ENCODE measurements at places on chromosomes 16 and 17.

GRCh38 chr16:89407925-89408300 is 82.4 kb downstream of the ANKRD11 start:
- DNase-seq: no peak

- DNase-seq: no peak
Measured at GRCh38 chr16:4976611-4977145, 18.5 kb downstream of the SEC14L5 start.

GRCh38 chr16:50153596-50154419 is 702 bp downstream of the TENT4B start:
- DNase-seq: no peak

- DNase-seq: no peak
Measured at GRCh38 chr17:56314026-56314425, 160.8 kb downstream of the ANKFN1 start.

- DNase-seq: no peak
Measured at GRCh38 chr16:71846431-71846830, 655 bp downstream of the ATXN1L start.

- no peak for DNase-seq
Measured at GRCh38 chr17:39598630-39599003, 9.1 kb downstream of the NEUROD2 start.

DNA sequence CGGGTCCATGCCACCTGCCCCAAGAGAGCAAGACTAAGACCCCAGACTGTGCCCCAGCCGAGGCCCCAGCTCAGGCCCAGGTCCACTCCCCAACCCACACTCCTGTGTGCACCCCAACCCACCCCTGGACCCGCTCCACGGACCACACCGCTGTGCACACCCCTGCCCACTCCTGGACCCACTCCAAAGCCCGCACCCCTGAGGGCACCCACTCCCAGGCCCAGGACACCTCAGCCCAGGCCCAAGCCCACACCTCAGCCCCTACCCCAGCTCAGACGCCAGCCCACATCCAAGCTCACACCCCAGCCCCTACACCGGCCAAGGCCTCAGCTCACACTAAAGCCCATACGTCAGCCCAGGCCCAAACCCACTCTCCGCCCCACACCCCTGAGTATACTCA is 1.1 kb downstream of the SPEM3 start:
- no peak for DNase-seq

GRCh38 chr16:31382485-31383161 is 10.5 kb upstream of the ITGAD start:
- peak; percentile 13 for DNase-seq

- no peak for DNase-seq
Measured at GRCh38 chr17:82230609-82231311, 1.9 kb downstream of the SLC16A3 start.

GRCh38 chr16:66923247-66923731 is 2.0 kb downstream of the RRAD start:
- DNase-seq: no peak

DNA sequence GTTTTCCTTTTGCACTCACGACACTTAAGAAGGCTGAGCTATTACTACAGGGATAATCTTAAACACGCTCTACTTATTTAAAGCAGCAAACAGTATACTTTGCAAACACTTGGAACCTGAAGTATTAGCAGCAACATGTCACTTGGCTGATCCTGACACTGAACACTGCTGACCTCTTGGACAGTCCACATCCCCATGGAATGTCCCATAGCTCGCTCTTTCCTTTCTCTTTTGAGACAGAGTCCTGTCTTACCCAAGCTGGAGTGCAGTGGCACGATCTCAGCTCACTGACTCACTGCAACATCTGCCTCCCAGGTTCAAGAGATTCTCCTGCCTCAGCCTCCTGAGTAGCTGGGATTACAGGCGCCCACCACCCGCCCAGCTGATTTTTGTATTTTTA is 26.4 kb downstream of the SMYD4 start:
- DNase-seq: no peak

GRCh38 chr16:30697264-30698138 is 1.5 kb upstream of the SRCAP start:
- peak; percentile 15 for DNase-seq

DNA sequence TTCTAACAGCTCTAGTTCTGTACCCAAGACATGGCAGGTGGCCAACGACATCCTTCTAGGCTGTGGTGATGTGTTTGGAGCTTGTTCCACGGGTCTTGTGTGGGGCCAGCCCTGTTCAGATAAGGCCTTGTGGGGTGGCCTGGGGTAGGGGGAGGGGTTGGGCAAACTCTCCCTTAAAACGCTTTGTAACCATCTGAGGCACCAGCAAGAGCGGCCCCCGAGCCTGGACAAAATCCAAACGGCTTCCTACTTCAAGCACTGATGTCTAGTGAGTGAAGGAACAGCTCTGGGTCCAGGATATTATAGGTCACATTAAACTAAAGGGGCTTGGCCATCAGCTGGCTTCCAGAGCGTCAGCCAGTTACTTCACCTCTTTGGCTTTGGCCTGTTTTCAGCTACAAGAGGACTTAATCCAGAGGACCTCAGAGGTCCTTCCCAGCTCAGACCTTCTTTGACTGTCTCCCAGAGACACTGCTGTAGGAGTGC is 11.9 kb downstream of the SERPINF1 start:
- DNase-seq: no peak

DNA sequence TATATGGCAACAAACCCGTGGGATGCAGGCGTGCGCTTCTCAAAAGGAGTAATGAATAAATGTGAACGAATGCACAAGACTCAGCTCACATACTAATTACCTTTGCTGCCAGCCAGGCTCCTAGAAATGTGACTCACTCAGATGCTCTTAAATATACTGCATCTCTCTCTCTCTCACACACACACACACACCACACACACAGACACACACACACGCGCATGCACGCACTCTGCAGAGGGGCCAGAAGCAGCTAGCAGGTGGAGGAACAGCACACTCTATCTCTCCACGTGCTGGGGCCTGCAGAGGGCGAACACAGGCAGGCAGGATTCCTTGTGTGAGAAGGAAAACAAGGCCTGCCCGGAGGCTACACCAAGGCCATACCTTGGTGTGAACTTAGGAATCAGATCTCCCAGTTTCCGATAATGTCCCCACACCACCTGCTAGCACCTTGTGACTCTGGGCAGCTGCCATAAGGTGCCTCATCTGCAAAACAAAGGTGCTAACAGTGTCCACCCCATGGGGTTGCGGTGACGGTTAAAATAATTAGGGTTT is 5.3 kb downstream of the GPRC5B start:
- no peak for DNase-seq

DNA sequence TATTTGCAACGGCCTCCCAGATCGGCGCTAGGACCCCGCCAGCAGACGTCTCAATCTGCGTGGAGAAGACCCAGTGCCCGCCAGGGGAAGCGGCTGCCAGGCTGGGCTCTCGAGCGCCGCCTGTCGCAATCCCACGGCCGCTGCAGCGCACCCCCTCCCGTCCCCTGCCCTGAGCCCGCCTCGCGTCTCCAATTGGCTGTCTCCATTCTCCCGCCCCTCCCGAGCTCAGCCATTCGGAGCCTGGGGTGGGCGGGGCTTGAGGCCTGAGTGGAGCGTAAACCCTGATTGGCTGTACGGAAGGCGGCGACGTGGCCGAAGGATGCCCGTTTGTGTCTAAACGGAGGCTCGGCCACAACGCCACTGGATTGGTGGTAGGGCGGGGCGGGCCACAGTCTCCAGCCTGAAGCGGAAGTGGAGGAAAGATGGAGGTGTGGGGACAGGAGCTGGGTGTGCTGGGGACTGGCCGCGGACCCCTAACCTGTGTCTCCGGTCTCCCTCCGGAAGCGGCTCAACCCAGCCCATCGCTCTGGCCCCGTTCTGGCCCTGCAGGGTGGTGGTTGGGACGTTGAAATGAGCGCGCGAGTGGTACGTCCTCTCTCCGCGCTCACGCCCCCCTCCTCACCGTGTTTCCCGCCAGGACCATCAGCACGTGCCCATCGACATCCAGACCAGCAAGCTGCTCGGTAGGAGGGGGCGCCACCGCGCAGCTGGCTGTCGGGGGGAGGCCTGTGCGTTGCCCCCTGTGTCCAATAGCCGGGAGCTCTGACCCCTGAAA is at the start of gene CDK5RAP3:
TSS of gene CDK5RAP3 (plus strand) at position 389 of the 775 bp plus-strand sequence. CDS start at position 423, 34 bp downstream.
- peak; percentile 95 for DNase-seq

DNA sequence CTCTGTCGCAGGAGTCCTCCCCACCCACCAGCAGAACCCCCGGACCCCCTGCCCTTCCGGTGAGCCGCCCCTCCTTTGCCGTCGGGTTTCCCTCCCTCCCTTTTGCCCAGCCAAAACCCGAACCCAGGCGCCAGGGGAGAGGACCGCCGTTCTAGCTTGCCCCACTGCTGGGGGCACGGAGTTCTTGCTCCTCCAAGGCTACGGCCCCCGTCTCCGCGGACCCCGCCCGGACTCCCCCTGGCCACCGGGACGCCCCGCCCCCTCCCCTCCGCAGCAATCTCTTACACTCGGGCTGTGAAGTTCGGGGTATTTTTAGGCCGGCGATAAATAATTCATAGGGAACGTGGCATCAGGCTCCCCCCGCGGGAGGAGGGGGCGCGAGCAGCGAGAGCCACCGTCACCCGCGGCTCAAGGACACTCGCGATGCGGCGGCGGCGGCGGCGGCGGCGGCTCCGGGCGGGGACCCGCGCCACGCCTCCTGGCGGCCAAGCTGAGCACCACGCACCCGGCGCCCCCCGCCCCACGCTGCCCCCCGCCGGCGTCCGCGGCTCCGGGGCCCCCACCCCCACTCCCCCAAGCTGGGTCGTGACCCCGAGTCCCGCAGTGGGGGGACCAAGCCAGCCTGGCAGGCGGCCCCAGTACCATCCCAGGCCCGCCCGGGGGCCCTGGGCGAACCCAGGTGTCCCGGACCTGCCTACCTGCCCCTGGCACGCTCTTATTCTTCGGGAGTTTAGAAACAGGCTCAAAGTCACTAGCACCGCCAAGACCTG is at the start of gene GRIN2C:
TSS of gene GRIN2C (minus strand) at position 427 of the 770 bp plus-strand sequence. CDS start 4,793 bp downstream, outside the sequence.
- DNase-seq: no peak
